Caco-2 (cell line): ENCODE measurements at places on chromosomes 3 and 15. TPM values are rescaled to one million over a fixed set of nuclear protein-coding genes. Genes with fewer than 3 reads are reported as not detected.

The ARGFX gene
- total RNA-seq, result not detected in 2 replicates

The SNURF gene
- 10.7 and 32.4 TPM in 2 replicates for total RNA-seq

The IL12A gene
- 0.60 and 0.95 TPM in 2 replicates for total RNA-seq

The CMC1 gene
- total RNA-seq, result 22.8 and 23.7 TPM in 2 replicates

The ZNF660 gene
- total RNA-seq, result not detected in 2 replicates
